Fibroblast of skin of left quadriceps (primary cell): ENCODE measurements at places on chromosomes 13 and 19.

DNA sequence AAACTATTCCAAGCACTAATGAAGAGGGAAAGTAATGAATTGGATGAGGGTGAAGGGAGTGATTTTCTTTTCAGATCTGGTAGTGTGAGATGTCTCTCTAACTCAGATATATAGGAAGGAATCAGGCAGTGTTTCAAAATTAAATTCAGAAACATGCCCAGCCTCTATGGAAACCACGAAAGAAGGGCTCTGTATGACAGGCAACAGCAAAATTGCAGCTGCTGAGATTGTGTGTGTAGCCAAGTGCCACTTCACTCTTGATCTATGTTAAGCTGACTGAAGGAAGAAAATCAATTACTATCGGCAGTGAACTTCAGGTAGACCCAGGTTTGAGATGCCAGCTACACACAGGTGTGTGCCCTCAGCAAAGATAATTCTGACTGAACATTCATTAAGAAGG, 387.4 kb downstream of the PCDH9 start:
- DNase-seq, result no peak

DNA sequence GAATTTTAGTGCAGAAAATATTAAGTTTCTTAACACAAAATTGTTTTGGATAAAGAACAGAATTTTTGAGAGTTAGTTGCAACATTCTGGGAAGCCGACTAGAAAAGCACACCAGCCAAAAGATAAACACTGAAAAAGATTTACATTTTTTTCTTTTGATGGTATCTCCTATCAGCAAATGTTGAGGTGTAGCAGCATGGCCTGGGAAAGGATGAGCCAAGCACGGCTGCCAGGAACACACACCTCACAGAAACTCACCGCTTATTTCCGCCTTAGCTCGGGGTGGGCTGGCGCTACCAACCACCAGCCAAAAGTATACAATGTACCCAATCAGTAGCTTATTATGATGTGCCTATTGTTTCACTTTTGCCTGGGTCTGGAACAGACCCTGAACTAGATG, 134.7 kb downstream of the MIPEP start:
- DNase-seq, result no peak

DNA sequence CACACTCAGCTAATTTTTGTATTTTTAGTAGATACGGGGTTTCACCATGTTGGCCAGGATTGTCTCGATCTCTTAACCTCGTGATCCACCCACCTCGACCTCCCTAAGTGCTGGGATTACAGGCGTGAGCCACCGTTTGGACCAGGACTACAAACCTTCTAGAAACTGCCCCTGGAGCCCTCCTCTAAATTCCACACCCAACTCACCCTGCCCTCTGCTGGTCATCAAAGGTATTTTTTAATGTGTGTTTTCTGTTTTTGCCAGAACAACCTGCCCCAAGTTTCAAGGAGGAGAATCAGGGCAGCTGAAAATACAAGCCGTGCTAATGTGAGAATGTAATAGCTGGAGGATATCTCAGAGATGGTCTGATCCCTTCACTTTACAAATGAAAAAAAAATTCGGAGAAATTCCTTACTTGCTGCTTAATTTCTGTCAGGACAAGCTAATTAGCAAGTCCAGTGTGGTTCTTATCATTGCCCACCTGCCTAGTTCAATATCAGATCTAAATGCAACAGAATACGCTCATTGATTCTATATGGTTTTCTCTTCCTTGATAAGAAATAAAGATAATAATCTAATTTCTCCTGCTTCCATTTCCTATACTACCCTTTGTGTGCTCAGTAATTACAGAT, 4.1 kb downstream of the ATP8A2 start:
- DNase-seq, result peak; percentile 12

- DNase-seq, result no peak
These were observed 31.1 kb upstream of the AMER2 start for GRCh38 chr13:25203127-25203740.

DNA sequence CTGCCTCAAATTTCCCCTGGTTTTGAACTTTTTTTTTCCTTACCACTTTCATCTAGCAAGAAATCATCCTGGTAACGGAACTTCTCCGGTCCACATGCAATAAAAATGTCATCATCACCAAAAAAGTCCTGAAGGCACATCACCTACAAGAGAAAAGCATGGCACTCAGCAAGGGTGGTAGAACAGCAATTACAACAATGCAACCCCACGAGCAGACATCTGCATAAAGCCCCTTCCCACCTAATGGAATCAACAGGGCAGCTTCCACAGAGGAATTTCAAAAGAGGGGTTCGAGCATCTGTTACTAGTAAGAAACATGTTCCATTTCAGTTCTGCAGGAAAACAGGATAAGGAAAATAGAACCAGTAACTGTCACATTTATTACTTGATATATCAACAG, 183.9 kb downstream of the DCLK1 start:
- DNase-seq, result no peak
